Tongue (tissue), 3 donors: ENCODE measurements at places on chromosomes 4 and X. TPM values are rescaled to one million over a fixed set of nuclear protein-coding genes. Genes with fewer than 3 reads are reported as not detected.

Gene UVSSA
- total RNA-seq: 8.5 TPM

- DNase-seq: peak; percentile 58
Observed at GRCh38 chr4:76546759-76547742, 112.0 kb downstream of the SHROOM3 start.

- peak; percentile 72 for DNase-seq
Observed at GRCh38 chrX:132292793-132293192, 73.5 kb upstream of the RAP2C start.

- DNase-seq: peak; percentile 5
Observed at GRCh38 chr4:139367421-139368090, 65.3 kb upstream of the NDUFC1 start.

DNA sequence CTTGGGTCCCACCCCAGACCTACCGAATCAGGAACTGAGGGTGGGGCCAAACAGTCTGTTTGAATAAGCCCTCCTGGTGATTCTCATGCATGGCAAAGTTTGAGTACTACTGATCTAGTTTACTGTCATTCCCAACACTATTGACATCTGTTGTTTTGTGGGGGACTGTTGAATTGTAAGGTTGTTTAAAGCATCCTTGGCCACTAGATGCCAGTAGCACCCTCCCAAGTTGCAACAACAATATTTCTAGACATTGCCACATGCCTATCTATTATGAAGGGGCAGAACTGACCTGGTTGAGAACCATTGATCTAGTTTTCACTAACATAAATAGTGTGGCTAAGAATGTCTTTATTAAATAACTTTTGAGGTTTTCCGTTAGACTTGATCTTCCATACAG lies 15.1 kb downstream of the TAF9B start:
- DNase-seq: no peak

DNA sequence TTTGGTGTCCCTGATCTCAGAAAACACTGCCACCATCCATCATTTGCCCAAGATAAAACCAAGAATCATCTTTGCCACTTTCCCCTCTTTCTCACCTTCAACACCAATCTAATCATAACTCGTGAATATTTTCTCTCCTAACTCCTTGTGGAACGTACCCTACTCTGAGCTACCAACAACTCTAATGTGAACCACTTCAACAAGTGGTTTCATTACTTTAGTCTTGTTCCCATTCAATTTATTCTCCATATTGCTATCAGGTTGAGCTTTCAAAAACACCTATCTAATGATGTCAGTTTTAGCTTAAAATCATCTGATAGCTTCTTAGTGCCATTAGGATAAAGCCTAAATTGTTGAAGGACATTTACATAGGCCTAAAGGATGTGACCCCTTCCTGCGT lies 39.8 kb upstream of the CXorf38 start:
- no peak for DNase-seq

GRCh38 chr4:164529486-164529885 lies 224.4 kb upstream of the SMIM31 start:
- no peak for DNase-seq

- no peak for DNase-seq
Observed at GRCh38 chr4:138439143-138439581, 197.0 kb upstream of the SLC7A11 start.

DNA sequence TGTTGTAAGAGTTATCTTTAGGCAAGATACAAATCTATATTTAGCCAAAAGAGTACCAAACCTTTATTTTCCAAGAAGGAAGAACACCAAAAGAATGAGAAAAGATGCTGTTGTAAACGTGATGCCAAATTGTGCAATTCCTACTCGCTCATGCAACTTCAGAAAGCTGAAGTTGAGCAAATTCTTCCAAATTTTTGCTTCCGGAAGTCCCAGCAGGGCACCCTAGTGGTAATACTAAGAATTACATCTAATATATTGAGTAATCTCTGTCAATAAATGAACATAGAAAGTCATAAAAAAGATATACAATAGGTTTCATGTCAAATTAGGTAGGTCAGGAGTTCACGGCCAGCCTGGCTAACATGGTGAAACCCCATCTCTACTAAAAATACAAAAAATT lies 36.0 kb upstream of the SMARCAD1 start:
- no peak for DNase-seq

DNA sequence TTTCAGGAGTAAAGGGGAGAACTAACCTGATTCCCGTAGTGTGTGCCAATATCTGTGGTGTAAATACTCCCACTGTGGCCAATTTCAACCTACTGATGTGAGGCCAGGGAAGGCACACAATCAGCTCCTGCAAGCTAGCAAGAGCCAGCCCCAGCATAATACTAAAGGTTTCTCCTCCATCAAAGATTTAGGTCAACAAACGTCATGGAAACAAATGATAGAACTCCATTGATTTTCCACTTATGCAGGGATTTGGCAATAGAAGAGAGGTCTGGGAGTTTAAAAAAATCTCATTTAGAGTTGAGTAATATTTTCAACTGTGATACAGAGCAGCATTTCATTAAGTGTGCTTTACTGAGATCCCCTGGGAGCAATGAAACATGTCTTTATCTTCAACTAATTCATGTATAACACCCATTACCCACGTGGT lies 15.8 kb upstream of the VEGFD start:
- no peak for DNase-seq

DNA sequence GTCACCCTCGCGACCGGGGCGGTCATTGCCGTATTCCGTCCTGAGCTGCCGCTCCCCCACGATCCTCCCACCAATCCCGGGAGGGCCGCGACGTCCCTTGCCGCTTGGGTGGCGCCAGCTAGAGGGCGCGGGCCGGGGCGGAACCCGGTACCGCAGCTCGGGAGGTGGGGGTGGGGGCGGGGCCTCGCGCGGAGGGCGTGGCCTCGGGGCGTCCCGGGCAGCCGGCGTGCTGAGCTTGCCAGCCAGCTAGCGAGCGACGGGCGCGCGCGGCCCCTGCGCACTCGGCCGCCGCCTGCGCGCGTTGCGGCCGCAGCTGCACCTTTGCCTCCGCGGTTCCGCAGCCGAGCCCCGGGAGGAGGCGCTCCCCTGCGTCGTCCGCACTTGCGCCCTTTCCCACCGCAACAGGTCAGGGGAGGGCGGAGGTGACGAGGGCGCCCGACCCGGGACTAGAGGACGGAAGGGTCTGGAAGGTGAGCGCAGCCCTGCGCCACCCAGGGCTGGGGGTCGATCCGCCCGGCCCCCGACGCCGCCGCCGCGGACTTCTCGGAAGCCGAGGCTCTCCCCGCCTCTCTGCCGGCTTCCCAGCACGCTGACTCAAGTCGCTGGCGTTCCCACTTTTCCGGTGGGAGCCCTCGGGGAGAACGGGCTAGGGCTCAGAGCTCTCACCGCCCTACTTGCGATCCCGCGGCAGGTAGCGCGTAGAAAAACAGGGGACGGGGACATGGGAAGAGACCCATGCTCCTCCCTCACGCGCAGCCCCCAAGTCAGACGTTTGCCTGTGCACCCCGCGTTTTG lies at the start of gene AFF1:
AFF1 (plus strand) TSS at position 241 of the 795 bp plus-strand sequence. CDS start 13,523 bp downstream, outside the sequence.
- peak; percentile 90 for DNase-seq

DNA sequence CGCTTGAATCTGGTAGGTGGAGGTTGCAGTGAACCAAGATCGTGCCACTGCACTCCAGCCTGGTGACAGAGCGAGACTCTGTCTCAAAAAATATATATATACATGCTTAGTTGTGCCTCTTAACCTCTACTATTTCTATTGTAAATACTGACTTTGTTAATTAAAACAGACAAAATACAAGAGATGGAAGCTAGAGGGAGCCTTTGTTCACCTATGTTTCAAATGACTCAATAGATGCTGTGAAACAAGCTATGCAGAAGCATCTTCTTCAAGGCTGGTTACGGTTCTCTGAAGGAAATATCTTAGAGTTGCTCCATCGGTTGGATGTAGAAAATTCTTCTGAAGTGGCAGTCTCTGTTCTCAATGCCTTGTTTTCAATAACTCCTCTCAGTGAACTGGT lies 6.2 kb downstream of the NCAPG start:
- DNase-seq: peak; percentile 59

- DNase-seq: peak; percentile 12
Observed at GRCh38 chr4:131499141-131499873, 1649.8 kb upstream of the PCDH10 start.

GRCh38 chr4:172802032-172802431 lies 366.6 kb upstream of the GALNT7 start:
- DNase-seq: no peak

DNA sequence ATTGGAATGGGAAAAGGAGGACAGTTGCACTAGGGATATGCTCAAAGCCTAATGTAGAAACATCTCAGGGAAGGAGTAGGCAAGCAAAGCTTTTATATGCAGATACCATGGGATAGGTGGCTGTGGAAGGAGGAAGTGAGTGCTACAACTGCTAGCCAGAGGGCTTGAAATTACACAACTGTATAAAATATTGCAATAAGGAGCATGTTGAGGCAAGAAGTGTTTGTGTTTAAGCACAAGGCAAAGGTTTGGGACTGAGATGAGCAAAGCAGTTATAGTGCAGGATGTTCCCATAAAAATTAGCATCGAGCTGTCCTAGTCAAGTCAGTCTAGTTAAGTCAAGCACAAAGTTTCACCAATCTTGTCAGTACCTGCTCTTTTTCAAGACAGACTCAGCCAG lies 35.6 kb upstream of the DCAF8L1 start:
- no peak for DNase-seq

GRCh38 chrX:111254896-111255693 lies 15.2 kb downstream of the CAPN6 start:
- DNase-seq: no peak

Gene ENAM
- total RNA-seq: 1.7 TPM

Gene KLHL4
- 3.9 TPM for total RNA-seq

- no peak for DNase-seq
Observed at GRCh38 chr4:152304220-152304619, 231.7 kb downstream of the FBXW7 start.

DNA sequence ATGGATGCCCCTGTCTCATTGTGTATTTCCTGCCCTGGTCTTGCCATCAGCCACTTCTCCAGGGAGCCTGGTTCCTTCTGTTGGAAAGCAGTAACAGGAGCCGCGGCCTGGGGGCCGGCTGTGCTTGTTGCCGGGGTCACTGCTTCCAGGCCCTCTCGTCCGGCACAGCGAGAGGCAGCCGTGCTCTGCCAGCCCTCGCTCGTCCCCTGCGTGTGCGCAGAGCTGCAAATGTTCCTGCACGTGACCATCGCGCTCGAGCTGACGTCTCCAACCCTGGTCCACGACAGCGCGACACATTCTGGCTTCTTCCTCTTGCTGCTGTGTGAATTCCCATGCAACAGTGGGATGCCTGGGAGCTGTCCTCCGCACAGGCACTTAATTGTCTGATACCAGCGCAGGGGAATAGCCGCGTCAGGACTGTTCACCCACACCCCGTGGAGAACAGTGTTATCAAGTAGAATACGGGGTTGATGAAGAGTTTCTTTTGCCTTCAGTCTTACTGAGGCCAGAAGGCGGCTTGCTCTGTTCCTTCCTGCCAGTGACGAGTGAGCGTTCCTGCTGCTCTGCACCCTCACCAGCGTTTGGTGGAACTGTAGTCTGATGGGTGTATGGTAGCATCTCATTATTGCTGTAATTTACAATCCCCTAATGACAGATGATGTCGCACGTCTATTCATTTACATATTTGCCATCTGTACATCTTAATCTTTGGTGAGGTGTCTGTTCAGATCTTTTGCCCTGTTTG lies 12.3 kb downstream of the PDE6B start:
- no peak for DNase-seq

DNA sequence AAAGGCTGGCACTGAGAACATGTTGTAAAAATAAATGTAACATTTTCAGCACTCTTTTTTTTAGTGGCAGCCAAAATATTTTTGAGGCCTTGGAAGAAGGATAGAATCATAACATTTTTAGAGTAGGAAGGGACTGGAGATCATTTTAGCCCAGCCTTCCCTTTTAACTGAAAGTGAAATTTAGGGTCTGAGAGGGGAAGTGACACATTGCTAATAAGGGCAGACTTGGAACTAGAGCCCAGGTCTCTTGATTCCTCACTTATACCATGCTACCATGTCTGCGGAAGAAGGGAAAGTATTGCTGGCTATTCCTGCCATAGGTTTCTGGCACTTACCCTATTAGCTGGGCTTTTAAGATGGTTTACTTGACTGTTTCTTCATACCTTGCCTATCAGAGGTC lies 4.8 kb downstream of the WDR44 start:
- DNase-seq: no peak

DNA sequence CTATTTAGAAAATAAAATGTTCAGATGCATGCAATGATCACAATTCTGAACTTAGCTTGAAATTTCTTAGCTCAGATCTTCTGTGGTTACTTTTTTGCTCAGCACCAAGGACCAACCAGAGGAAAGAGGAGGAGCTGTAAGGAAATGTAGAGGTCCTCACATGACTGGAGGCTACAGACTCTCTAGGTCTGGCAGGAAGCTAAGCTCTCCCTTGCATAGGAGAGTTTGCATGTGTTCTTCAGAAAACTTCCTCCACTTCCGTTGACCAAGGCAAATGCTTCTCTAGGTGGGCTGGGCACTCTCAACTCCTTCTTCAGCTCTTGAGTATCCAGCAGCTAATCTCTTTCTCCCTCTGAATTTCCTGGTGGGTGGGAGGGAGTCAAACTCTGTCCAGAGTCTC lies 119.6 kb downstream of the BTC start:
- no peak for DNase-seq

GRCh38 chr4:78656968-78657445 lies 105.4 kb downstream of the ANXA3 start:
- no peak for DNase-seq

- peak; percentile 58 for DNase-seq
Observed at GRCh38 chr4:32147446-32148085, 1427.4 kb downstream of the PCDH7 start.

DNA sequence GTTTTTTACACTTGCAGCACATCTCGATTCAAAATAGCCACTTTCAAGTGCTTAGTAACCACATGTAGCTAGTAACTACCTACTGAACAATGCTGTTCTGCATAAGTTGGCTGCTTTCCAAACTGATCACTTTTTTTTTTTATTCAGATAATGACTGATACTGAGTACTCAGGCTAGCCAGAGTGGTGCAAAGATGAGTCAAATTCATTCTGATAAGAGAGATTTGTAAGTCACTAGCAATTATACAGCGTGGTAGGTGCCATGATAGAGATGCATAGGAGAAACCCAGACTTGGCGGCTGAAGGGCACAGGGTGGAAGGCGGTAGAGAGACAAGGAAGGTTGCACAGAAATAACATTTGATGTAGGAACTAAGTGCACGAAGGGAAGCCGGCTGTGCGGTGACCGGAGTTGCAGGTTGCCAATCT lies 357 bp upstream of the IGBP1 start:
- no peak for DNase-seq

Gene SULT1E1
- total RNA-seq: 17.4 TPM

- DNase-seq: no peak
Observed at GRCh38 chrX:252244-252956, 28.8 kb upstream of the PLCXD1 start.

DNA sequence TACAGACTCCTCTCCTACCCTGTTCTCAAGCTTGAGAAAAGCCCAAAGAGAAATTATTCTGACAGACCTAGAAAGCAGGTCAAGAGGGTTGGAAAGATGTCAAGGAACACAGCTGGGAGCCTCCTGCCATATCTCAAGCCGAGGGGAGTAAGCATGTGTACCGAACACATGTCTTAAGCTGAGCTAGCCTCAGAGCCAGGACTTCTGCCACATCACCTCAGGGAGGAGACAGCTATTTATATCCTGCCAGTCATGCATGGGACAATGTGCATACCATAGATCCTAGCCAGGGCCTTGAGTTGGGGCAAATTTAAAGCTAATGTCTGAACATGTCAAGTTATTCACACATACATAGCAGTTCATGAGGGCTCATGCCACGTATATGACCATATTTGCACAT lies 11.8 kb downstream of the TMEM31 start:
- DNase-seq: peak; percentile 30

Gene TRO
- 47.0 TPM for total RNA-seq

GRCh38 chr4:51843309-51844152 lies 578 bp downstream of the DCUN1D4 start:
- peak; percentile 73 for DNase-seq
